ENCODE measurements at places on chromosomes 5 and 9. TPM values are rescaled to one million over a fixed set of nuclear protein-coding genes. Genes with fewer than 3 reads are reported as not detected.

- no peaks in the 10 kb centered on the region for H3K4me1 ChIP-seq
- no peak for DNase-seq
- no peak overlapping the region for H3K4me3 ChIP-seq
- H3K27ac ChIP-seq = no peak overlapping the region
- no peaks in the 10 kb centered on the region for H3K27me3 ChIP-seq
- no peaks in the 10 kb centered on the region for H3K36me3 ChIP-seq
Measured at GRCh38 chr5:64019746-64020145, 57.5 kb upstream of the HTR1A start.

DNA sequence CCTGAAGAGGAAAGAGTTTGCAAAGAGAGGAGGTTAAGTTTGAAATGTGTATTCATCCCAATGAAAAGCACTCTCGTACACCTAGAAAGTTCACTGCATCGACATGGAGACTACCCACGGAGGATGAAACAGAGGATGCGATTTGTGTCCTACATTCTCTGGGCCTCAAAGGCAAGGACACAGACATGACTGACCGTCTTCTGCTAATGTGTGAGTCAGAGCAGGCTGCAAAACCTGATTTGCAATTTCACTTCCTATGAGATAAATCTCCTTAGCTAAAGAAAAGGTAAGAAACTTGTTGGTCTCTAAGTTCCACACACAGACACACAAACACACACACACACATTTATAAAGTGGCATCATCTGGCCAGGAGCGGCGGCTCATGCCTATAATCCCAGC is 98.6 kb downstream of the GNAQ start:
- peaks cover 27% of the 10 kb centered on the region for H3K4me1 ChIP-seq
- H3K36me3 ChIP-seq = peaks cover 5% of the 10 kb centered on the region
- H3K27ac ChIP-seq = no peak overlapping the region

DNA sequence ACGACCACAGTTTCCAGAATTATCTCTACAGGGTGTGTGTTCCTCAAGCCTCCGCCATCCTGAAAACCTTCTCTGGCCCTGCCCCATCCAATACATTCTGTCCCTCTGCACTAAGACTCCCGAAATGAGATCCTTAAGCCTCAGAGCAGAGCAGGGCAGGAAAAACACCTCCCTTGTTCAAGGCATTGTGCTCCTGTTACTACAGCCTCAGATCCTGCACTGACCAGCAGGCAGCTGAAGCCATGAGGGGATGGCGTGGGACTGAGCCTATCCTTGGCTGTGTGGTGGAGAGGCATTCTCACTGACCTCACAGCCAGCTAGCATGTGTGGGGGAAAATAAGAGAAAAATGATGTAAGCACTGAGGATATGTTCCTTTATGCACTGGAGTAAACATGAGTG is 106.7 kb upstream of the PHYKPL start:
- H3K36me3 ChIP-seq = peaks cover 8% of the 10 kb centered on the region
- H3K27ac ChIP-seq = no peak overlapping the region
- no peak overlapping the region for H3K4me3 ChIP-seq
- no peak for DNase-seq
- peaks cover 6% of the 10 kb centered on the region for H3K27me3 ChIP-seq

DNA sequence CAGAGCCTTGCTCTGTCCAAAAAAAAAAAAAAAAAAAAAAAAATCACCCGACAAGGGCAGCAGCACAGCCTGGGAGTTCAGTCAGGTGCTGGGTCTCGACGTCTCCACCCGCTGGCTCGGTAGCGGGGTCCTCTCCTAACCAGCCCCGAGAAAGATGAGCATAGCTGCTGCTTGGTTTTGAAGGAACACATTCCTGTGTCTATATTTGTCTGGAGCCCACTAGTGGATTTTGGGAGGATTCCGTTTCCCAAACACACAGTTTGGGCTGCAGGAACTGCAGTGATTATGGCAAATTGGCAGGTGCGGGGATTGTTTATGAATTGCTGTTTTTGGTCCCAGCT is 1.2 kb downstream of the OTULINL start:
- H3K4me3 ChIP-seq = peak overlapping the region; percentile 83
- H3K27ac ChIP-seq = no peak overlapping the region
- DNase-seq = no peak
- peaks cover 35% of the 10 kb centered on the region for H3K4me1 ChIP-seq
- peaks cover 29% of the 10 kb centered on the region for H3K36me3 ChIP-seq
- peaks cover 41% of the 10 kb centered on the region for H3K27me3 ChIP-seq

Gene PCDHGA3
- 1.9 TPM for total RNA-seq

DNA sequence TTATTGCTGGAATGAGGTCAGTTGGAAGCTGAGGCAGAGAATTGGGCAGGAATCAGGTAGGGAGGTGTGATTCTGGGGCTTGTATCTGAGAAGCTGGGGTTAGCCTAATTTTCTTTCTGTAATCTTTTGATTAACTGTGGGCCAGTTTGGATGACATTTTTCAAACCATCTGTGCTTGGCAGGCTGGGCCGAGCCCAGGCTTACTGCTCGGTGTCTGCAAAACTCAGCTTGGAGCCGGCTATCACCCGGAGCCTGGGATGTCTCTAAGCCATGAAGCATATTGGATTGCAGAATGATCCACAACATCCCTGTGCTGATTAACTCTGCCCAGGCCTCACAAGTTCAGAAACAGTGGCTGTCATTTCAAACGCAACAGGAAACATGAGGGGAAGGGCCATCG is 26.5 kb downstream of the KCNMB1 start:
- H3K4me1 ChIP-seq = no peaks in the 10 kb centered on the region
- no peak overlapping the region for H3K4me3 ChIP-seq
- no peaks in the 10 kb centered on the region for H3K36me3 ChIP-seq
- H3K27me3 ChIP-seq = peaks cover 6% of the 10 kb centered on the region
- H3K27ac ChIP-seq = no peak overlapping the region

- H3K27ac ChIP-seq = no peak overlapping the region
- H3K27me3 ChIP-seq = peaks cover 3% of the 10 kb centered on the region
- no peak for DNase-seq
- no peaks in the 10 kb centered on the region for H3K36me3 ChIP-seq
- no peaks in the 10 kb centered on the region for H3K4me1 ChIP-seq
Measured at GRCh38 chr5:148640471-148640870, 13.9 kb downstream of the HTR4 start.

DNA sequence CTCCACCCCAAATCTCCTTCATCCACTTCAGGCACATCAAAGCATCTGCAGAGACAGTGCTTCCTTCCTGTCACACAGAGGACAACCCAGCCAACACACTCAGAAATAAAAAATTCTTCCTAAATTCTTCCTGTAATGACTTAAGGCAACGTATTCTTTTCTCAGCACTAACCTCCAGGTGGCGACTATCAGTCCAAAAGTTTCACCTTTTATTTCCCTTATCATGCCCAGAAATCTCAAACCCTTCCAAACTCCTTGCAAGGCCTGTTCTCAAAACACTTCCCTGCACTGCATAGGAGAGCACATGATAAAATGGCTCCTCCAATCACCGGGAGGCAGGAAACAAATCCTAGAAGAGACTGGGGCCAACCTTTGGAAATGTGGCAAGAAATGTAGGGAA is 35.1 kb downstream of the SLIT3 start:
- H3K4me1 ChIP-seq = peaks cover 20% of the 10 kb centered on the region
- DNase-seq = peak; percentile 3
- H3K4me3 ChIP-seq = no peak overlapping the region
- no peaks in the 10 kb centered on the region for H3K36me3 ChIP-seq
- H3K27me3 ChIP-seq = peaks cover 9% of the 10 kb centered on the region
- H3K27ac ChIP-seq = no peak overlapping the region

- H3K27ac ChIP-seq = no peak overlapping the region
- no peaks in the 10 kb centered on the region for H3K27me3 ChIP-seq
- no peaks in the 10 kb centered on the region for H3K36me3 ChIP-seq
- DNase-seq = no peak
- no peak overlapping the region for H3K4me3 ChIP-seq
Measured at GRCh38 chr5:167269146-167269545, 1022.3 kb upstream of the WWC1 start.

GRCh38 chr9:118896324-118897000 is 472.8 kb downstream of the BRINP1 start:
- DNase-seq = no peak
- no peaks in the 10 kb centered on the region for H3K4me1 ChIP-seq
- no peak overlapping the region for H3K27ac ChIP-seq
- H3K27me3 ChIP-seq = peaks cover 2% of the 10 kb centered on the region

- H3K36me3 ChIP-seq = no peaks in the 10 kb centered on the region
- DNase-seq = no peak
- no peaks in the 10 kb centered on the region for H3K27me3 ChIP-seq
- peaks cover 59% of the 10 kb centered on the region for H3K4me1 ChIP-seq
Measured at GRCh38 chr9:109799141-109799540, 19.1 kb downstream of the PALM2AKAP2 start.

Gene CCDC152
- total RNA-seq = 0.35 TPM

GRCh38 chr5:177440990-177441780 is 5.4 kb upstream of the PRR7 start:
- no peak overlapping the region for H3K4me3 ChIP-seq
- H3K36me3 ChIP-seq = peaks cover 19% of the 10 kb centered on the region
- H3K27me3 ChIP-seq = peaks cover 6% of the 10 kb centered on the region
- H3K4me1 ChIP-seq = peaks cover 11% of the 10 kb centered on the region
- H3K27ac ChIP-seq = no peak overlapping the region

DNA sequence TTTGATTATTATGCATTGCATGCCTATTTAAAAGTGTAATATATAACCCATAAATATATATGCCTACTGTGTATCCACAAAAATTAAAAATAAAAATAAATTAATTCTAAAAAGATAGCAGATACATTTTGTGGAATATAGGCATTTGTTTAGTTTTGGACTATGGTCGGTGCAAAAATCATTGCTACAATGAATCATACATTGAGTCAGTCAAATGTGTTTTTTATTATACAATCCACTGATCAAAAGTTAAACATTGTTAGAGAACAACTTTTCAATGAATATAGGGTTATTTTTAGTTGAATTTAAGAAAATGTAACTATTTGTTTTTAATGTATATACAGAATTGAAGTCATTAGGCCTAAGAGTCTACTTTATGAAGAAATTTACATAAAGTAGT is 885.9 kb downstream of the EFNA5 start:
- DNase-seq = no peak
- H3K36me3 ChIP-seq = peaks cover 4% of the 10 kb centered on the region
- H3K27me3 ChIP-seq = no peaks in the 10 kb centered on the region
- H3K4me1 ChIP-seq = no peaks in the 10 kb centered on the region

Gene SLC4A9
- total RNA-seq = not detected

DNA sequence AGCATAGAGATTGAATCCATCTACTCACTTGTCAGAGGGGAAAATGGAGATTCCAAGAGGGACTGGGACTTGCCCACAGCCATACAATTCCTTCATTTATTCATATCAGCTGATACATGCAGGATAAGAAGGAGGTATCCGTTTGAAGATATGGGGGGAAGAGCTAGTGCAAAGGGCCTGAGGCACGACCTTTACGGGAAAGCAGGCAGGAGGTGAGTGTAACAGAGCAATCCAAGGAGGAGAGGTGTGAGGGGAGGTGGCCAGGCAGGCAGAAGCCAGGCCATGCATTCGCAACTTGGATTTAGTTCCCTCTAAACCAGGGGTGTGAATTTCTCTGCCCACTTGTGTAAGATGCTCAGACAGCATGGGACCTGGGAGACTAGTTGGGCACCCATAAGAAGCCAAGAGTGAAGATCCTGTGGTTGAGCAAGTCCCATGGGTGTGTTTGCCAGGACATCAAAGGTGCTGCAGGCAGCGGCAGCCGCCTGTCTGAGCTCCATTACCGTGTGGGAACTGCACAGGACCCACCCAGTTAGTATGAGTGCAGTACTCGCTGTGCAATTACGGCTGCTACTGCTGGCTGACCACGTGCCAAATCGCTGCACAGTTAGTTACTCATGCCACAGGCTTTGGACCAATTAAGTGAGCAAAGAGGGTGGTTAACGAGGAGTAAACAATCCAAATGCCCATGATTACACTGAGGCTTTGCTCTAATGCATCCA is 31.4 kb upstream of the FAT2 start:
- no peak overlapping the region for H3K27ac ChIP-seq
- no peaks in the 10 kb centered on the region for H3K36me3 ChIP-seq
- no peaks in the 10 kb centered on the region for H3K4me1 ChIP-seq
- H3K4me3 ChIP-seq = no peak overlapping the region
- peaks cover 45% of the 10 kb centered on the region for H3K27me3 ChIP-seq

DNA sequence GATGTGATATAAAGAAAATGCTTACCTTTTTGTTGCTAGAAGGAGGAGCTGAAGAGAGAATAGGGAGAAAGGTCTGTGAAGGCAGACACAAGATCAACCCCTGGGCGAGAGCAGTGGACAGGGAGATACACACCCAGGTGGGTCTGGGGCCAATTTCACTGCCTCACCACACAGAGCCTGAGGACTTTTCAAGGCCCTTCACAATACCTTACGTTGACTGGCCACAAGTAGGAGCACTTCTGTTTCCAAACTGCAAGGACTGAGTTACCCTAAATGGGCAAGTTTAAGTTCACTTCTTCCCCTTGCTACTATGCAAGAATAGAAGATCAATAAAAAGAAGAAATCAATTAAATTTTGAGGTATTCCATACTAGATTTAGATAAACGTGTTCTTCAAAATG is 174.5 kb upstream of the SLC12A2 start:
- H3K36me3 ChIP-seq = no peaks in the 10 kb centered on the region
- peak; percentile 31 for DNase-seq
- no peaks in the 10 kb centered on the region for H3K4me1 ChIP-seq
- H3K4me3 ChIP-seq = no peak overlapping the region

Gene SHISAL2B
- total RNA-seq = not detected

- peaks cover 8% of the 10 kb centered on the region for H3K36me3 ChIP-seq
- H3K4me3 ChIP-seq = no peak overlapping the region
- no peaks in the 10 kb centered on the region for H3K4me1 ChIP-seq
- peaks cover 28% of the 10 kb centered on the region for H3K27me3 ChIP-seq
- no peak for DNase-seq
Measured at GRCh38 chr9:134919303-134919702, 1.6 kb upstream of the FCN1 start.

Gene TXNDC8
- not detected for total RNA-seq

Gene UGT3A2
- not detected for total RNA-seq

DNA sequence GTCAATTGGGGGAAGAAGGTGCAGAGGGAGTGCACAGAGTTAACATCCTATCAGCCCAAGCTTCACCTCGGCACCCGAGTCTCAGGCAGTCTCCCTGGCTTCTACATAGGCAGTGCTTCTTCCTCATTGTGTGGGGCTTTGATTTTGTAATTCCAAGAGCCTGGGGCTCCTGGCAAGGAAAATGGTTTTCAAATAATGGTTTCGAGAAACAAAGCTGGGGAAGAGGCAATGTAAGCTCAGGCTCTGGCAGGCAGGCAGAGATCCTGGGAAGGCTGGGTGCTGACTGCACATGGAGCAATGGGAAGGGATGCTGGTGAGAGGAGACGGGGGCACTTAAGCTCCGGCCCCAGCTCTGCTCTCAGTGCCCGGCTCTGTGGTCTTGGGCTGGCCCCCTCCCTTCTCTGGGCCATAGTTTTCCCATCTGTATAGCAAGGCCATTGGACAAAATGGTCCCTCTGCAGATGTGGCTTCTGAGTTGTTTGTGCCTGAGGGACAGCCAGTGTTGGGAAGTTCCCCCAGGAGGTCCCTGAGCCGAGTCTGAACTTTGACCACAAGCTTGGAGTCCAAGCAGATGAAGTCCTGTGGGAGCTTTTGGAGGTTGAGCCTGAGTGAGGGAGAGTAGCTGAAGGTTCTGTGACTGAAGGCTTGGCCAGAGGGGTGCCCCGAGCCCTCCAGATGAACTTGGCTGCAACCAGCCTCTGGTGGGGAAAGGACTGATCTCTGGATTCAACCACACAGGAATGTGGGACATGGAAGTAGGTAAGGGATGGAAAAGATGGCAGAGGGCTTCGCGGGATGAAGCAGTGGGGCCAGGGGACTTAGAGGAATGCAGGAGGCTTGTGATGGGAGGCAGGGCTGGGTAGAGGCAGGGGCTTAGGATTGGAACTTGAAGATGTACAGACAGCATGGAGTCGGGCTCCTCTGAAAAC is 28.5 kb upstream of the IL17B start:
- H3K36me3 ChIP-seq = peaks cover 34% of the 10 kb centered on the region
- H3K27ac ChIP-seq = peak overlapping the region; percentile 97
- peak overlapping the region; percentile 96 for H3K4me3 ChIP-seq
- peaks cover 82% of the 10 kb centered on the region for H3K4me1 ChIP-seq
- DNase-seq = no peak

All from HFFc6 (cell line).